AG10803 (cell line): ENCODE measurements at places on chromosomes 5 and 9.

DNA sequence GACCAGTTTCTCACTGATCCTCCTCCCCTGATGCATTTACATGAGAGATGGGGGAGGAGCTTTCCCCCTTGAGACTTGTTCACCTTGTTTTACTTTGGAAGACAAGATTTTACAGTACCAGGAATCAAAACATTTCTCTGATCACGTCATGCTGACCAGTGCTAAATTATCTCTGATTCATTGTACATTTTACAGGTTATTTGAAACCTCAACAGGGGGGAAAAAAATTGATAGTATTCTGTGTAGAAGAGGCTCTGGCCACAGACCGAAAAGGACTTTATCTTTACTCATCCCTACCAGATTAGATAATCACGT lies 133.9 kb downstream of the GRIA1 start:
- no peak for DNase-seq

GRCh38 chr5:135745897-135746500 lies 88.5 kb upstream of the SLC25A48 start:
- no peak for DNase-seq

- no peak for DNase-seq
These were observed 497.4 kb upstream of the CYLC2 start for GRCh38 chr9:102497709-102498108.

- DNase-seq = no peak
These were observed 6.6 kb upstream of the AFAP1L1 start for GRCh38 chr5:149265068-149265465.

DNA sequence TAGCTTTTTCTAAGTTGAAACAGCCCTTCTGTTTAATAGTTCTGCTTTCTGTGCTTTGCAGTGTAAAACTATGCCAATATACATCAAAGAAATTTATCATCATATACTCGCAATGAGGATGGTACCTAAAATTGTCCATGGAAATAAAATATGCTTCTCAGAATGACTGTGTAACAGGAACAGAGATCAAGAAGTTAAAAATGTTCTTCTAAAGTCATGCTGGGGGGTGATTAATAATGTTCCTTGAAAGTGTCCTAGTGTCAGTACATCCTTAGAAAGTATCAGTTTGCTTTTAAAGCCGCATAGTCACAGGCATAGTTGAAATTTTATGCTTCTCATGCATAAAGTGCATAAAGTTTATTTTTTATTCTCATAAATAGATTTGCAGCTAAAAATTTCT lies 4.0 kb upstream of the LRRC70 start:
- DNase-seq = no peak

DNA sequence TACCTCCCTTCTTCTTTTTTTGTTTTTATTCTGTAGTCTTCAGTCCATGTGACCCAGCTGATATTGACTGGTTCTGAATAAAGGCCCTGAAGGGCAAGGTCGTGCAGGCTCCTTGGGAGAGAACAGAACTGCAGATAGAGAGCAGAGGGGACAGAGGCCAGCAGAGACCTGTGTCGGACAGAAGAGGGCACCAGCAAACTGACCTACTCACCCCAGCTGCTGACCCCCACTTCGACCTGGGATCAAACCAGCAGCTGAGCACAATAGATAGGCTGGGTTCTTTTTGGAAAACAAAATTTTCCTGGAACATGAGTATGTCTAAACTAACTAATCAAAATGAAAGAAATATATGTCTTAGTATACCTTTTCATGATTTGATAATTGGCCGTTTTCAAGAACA lies 695.1 kb downstream of the NR2F1-AS1 start:
- no peak for DNase-seq

DNA sequence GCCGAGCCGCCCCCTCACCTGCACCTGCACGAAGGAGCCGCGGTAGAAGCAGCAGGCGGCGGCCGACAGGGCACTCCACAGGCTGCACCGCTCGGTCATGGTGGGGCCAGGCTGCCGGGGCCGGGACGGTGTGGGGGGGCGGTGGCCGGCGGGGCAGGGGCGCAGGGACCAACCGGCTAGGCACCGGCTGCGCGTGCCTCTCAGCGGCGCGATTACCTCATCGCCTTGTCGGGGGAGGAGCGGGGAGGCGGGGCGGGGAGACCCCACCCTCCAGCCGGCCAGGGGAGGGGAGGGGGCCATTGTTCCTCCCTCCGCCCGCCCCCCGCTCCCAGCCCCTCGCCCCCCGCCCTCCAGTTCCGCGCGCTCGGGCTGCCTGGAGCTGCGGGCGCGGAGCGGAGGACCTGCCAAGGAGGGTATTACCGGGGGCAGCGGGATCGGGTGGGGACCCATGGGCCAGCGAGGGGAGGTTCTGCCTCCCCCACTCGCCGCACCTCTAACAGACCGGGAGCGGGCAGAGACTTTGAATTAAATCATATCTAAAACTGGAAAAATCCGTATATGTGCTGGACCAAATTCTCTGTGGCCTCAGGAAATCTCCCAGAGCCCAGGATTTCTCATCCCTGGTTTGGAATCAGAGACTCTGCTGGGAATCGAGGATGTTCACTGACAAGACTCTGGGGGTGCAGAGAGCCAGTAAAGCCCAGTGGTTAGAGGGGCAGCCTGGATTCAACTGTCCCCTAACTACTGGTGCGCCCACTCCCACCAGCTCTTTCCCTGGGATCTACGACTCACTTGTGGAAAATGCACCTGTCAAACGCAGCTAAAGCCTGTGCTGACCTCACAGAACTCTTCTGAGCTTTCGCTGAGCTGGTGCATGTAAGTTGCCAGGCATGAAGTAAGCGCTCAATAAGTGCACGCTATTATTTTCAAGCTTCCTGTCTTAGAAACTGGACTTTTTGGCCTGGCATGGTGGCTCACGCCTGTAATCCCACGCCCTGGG lies 20.3 kb upstream of the TOR2A start:
- DNase-seq = no peak

GRCh38 chr9:121304707-121305106 lies 36.7 kb downstream of the GSN start:
- no peak for DNase-seq

GRCh38 chr5:18142831-18143230 lies 508.6 kb downstream of the TAF11L14 start:
- no peak for DNase-seq

- no peak for DNase-seq
These were observed 34.7 kb downstream of the DTWD2 start for GRCh38 chr5:118953652-118954005.

DNA sequence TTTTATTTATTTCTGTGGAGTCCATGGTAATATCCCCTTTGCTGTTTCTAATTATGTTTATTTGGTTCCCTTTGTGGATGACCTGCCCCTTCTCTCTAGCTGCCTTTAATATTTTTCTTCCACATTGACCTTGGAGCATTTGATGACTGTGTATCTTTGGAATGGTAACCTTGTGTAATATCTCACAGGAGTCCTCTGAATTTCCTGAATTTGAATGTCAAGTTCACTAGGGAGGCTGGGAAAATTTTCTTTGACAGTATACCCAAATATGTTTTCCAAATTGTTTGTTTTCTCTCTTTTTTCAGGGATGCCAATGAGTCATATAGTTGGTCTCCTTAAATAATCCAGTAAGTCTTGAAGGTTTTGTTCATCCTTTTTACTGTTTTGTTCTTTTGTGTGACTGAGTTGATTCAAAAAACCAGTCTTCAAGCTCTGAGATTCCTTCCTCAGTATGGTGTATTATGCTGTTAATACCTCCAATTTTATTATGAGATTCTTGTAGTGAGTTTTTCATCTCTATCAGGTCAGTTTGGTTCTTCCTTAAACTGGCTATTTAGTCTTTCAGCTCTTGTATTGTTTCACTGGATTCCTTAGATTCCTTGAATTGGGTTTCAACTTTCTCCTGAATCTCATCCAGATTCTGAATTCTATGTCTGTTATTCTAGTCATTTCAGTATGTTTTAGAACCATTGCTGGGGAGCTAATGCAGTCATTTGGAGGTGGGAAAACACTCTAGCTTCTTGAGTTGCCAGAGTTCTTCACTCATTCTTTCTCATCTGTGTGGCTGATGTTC lies 349.0 kb upstream of the TARS1 start:
- DNase-seq = peak; percentile 96

- peak; percentile 77 for DNase-seq
These were observed 5.0 kb downstream of the RELL2 start for GRCh38 chr5:141641634-141642267.

- DNase-seq = no peak
These were observed 76.6 kb downstream of the YIPF5 start for GRCh38 chr5:144093868-144094267.

GRCh38 chr9:109455861-109456260 lies 42.2 kb downstream of the PTPN3 start:
- no peak for DNase-seq

GRCh38 chr5:93874080-93874479 lies 132.7 kb upstream of the POU5F2 start:
- peak; percentile 20 for DNase-seq

- DNase-seq = no peak
These were observed 99.5 kb downstream of the USP20 start for GRCh38 chr9:129934780-129935179.

DNA sequence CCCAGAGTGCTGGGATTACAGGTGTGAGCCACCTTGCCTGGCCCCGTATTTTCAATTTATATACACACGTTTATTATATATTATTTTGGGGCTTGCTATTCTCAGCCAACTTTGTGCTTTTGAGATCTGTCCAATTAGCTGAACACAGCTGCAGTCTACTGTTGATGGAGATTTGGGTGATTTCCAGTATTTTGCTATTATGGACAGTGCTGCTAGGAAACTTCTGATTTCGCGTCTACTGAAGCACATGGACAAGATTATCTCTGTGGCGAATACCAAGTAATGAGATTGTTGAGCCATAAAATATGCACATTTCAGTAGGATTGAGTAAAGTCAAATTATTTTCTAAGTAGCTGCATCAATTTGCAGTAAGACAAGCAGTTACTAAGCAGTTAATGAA lies 1731.2 kb upstream of the CDH6 start:
- DNase-seq = no peak

DNA sequence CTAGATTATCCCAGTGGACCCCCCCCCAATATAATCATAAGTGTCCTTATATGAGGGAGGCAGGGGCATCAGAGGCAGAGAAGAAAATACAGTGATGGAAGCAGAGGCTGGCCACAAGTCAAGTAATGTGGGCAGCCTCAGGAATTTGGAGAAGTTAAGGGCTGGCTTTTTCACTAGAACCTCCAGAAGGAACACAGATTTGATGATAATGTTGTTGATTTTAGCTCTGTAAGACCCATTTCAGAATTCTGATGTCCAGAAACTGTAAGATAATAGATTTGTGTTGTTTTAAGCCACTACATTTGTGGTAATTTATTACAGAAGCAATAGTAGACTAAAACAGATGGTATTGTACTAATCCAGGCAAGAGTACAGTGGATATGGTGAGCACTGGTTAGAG lies 36.3 kb upstream of the LRRTM2 start:
- peak; percentile 54 for DNase-seq

- no peak for DNase-seq
These were observed 374.1 kb upstream of the IRX4 start for GRCh38 chr5:2256691-2257280.

DNA sequence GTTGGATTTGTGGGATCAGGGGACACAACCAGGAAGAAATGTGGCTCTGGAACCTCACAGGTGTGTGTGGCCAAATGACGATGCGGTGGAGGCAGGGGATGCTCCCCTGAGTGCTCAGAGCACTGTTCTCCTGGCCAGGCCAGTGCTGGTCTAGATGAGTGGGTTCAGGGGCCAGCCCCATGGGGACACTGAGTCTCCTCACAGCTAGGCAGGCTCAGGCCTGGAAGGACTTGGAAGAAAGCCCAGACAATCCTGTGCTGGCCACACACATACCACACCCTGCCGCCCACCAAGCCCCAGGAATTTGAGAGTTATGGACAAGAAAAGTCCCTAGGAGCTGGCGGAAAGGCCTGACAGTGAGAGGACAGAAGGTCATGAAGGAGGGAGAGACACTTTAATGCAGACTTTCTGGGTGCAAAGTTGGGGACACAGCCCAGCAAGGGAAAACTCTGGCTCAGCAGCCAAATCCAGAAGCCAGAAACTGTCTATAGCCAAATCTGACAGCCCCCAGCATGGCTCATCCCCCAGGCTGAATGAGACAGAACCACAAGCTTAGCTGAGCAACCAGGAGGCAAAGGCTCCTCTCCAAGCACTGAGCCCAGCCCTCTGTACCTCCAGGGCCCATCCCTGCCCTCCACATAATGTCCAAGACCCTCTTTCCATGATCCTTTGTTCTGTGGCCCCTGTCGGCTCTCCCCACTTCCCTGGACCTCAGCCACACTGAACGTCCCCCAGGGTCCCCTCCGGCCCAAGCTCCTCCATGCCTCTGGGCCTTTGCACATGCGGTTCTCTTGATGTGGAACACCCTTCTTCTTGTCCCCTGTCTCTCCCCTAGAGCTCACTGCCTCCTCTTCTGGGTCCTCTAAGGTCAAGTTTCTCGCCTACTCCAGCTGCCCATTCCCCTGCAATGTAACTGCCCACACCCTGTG lies 22.4 kb downstream of the LHX6 start:
- DNase-seq = peak; percentile 85

DNA sequence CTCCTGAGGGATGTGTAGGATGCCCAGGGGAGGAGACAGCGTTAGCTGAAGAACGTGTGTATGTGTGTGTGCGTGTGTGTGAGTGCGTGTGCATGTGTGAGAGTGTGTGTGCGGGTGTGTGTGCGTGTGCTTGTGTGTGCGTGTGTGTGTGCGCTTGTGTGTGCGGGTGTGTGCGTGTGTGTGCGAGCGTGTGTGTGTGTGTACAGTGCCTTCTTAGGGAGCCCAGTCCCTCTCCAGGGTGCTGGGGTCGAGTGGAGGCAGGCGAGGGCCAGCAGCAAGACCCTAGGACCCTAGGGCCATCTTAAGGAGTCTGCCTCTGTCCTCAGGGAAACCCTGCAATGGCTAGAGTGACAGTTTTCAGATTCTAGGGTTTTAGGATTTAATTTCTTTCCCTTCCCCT lies 26.0 kb upstream of the STXBP1 start:
- DNase-seq = no peak

- DNase-seq = no peak
These were observed 143.7 kb downstream of the FSTL4 start for GRCh38 chr5:133468596-133468995.

DNA sequence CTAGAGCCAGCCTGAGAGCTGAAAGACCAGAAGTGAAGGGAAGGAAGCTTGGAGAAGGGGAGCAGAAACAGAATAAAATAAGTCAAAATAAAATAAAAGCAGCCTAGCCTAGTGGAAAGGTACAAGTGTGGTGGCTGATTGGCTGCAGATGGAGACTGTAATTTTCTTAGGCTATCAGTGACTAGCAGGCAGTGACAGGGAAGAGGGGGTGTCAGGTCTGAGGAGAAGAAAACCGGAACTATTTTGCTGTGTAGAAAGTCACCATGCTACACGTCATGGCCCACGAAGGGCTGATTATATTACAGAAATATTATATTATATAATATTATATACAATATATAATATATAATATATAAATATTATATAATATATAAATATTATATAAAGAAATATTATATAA lies 98.1 kb upstream of the TAF11L2 start:
- no peak for DNase-seq
